ENCODE measurements at places on chromosomes 6 and 20.

- DNase-seq = no peak
Observed at GRCh38 chr6:40754461-40755045, 167.4 kb upstream of the LRFN2 start.

- DNase-seq = no peak
Observed at GRCh38 chr6:26388014-26388413, 5.1 kb downstream of the BTN2A2 start.

DNA sequence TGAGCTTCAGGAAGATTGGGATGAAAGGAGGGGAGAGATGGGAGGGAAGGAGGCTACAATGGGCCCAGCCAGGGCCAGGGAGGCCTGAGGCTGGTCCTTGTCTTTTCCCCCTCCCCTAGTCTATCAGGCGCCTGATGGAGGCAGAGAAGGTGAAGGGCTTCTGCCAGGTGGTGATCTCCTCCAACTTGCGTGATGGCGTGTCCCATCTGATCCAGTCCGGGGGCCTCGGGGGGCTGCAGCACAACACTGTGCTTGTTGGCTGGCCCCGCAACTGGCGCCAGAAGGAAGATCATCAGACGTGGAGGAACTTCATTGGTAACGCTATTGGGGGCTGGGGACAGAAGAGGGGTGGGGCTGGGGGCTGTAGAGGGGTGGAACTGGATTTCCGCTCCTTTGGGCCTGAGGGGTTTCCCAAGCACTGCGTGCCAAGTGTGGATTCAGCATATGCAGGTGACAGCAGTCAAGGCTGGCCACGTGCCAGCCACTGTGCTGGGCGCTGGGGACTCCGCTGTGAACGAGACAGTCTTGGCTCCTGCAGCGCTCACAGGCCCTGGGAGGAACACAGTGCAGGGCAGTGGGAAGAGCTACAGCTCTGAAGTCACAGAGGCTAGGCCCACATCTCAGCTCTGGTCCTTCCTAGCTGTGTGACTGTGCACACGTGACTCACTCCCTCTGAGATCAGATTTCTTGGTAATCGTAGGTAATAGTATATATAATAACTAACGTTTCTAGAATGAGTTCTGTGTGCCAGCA is 22.7 kb downstream of the SLC12A5 start:
- DNase-seq = no peak

DNA sequence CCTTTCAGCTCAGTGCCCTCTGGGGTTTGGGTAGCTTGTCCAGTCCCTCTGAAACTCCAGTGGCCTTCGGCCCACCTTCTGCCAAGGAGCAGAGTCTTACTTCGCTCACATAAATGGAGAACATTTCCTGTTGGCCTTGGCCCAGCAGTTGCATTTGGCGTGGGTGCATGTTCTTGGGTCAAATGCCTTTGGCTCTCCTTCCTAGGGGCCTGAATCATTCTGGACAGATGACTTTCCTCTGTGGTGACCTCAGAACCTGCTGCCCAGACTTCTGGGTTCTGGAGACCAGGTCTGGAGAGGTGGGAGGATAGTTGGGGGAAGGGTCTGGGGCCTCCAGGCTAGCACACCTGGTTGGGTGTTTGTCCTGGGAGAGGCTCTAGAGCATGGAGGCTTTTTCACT is 29.3 kb downstream of the BCAS4 start:
- no peak for DNase-seq

DNA sequence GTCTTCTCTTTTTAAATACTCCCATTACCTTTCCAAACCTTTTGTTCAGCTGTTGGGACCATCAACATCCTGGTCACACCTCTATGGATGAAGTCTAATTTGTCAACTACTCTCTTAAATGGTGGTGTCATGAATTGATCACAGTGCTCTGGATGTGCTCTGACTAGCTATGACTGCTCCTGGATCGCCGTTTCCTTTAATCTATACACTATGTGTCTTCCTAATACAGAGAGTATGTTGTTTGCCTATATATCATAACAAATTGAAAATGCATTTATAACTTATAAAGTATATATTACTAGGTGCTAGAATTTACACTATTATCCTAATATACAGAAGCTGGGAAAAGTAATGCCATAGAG is 357.5 kb downstream of the LAMA2 start:
- DNase-seq = no peak

- no peak for DNase-seq
Observed at GRCh38 chr6:168602576-168602975, 161.6 kb downstream of the SMOC2 start.

DNA sequence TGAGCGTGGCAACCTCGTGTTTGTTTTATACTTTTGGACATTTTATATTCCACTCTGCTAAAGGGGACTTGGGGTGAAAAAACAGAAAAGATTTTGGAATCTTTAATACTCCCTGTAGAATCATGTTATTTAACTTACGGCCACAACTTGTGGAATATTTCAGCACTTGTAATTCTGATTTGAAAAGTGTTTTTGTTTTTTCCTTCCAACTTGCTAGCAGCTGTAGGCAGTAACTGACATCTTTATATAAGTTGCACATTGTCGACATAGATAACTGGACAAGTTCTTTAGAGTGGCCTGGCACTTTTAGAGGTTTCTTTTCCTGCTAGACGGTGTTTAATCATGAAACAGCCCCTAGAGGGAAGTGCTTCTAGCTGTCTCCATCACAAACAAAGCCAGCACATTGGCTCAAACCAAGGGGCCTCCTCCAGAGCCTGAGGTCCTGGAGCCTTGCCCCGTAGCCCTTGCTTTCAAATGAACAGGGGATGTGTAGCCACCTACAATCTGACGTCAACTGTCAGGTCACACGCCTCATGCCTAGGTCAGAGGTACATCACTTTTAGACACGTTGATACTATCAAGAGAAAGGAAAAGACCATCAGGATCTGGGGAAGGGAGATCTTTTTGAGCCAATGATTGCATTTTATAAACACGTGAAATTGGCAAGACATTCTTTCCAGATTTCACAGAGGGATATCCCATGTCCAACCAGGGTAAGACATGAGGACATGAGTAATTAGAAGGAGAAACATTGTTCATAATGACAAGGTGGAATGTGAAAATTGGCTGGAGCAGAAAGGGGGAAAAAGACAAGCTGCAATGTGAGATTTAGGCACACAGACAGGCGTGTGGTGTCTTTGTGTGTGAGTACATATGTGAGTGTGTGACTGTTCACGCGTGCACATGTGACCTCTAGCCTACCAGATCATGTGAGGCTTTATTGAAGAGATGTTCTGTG is 92.1 kb downstream of the TXNDC5 start:
- no peak for DNase-seq

GRCh38 chr6:36666826-36667591 is 11.5 kb upstream of the CDKN1A start:
- no peak for DNase-seq

DNA sequence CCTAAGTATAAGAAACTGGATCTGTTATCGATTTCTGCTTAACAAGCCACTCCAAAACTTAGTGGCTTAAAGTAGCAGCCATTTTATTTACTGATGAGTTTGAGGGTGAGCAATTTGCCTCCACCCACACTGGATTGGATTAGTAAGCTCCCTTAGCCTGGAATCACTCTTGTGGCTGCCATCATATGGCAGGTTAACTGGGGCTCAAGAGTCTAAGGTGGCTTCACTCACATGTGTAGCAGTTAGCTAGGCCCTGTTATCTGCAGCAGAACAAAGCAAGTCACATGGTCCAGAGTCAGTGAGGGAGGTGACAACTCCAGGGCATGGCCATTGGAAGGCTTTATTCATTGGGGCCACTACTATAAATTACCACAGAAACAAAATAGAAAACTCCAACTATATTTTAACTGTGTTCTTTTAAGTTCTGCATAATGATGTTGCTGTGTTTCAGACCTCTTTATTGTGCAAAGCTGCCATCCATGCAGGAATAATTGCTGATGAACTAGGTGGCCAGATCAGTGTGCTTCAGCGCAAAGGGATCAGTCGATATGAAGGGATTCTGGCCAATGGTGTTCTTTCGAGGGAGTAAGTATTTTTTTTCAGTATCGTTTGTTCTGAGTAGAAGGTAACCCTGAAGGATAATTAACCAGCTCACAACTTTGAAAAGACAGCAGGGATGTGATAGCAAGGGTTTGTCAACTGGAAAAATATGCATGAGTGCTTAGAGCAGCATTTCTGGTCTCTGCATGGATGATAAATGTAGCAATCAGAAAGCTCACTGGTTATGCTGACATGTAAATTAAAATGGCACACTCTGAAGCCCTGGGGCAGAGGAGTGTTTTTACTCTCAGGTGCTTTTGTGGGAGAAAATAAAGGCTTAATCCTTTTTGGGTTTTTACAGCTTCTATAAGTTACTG is 49.6 kb downstream of the DCBLD1 start:
- DNase-seq = no peak

DNA sequence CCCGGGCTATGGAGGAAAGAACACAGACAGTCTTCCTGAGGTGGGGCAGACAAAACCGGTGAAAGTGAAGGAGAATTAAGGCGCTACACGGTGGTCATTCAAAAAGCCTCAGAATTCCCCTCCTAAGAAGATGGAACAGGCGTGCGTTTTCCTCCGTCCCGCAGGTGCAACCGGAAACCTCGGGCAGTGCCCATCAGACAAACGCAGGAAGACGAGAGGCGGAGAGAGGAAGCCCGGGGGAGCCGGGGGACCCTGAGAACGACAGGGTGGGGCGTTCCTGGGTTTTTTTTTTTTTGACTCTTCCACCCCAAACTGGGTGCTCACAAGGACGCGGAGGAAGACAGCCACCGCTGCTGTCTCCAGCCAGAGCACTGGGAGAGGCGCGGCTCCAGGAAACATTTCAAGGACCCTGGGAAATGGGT is 25.4 kb downstream of the TTLL2 start:
- DNase-seq = no peak

- no peak for DNase-seq
Observed at GRCh38 chr6:110656492-110656891, 158.8 kb downstream of the CDK19 start.

- no peak for DNase-seq
Observed at GRCh38 chr6:62175195-62175594, 110.8 kb downstream of the KHDRBS2 start.

GRCh38 chr6:43092635-43093034 is 16.5 kb downstream of the PTK7 start:
- no peak for DNase-seq

DNA sequence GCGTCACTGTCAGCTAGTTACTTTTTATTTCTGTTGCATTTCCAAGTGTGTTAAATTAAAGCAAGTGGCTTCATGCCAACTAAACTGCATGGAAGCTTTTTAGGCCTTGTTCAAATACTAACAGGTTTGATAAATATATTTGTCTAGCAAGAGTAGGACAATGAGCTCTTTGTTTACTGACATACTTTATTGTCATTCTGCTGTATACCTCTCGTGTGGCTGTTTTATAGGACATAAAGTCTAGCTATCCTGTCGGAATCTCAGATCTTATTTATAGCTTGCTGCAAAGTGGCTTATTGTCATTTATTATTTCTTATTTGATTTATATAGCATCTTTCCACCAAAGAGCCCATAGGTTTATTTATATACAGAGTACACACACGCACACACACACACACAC is 711.1 kb downstream of the KIF16B start:
- no peak for DNase-seq

DNA sequence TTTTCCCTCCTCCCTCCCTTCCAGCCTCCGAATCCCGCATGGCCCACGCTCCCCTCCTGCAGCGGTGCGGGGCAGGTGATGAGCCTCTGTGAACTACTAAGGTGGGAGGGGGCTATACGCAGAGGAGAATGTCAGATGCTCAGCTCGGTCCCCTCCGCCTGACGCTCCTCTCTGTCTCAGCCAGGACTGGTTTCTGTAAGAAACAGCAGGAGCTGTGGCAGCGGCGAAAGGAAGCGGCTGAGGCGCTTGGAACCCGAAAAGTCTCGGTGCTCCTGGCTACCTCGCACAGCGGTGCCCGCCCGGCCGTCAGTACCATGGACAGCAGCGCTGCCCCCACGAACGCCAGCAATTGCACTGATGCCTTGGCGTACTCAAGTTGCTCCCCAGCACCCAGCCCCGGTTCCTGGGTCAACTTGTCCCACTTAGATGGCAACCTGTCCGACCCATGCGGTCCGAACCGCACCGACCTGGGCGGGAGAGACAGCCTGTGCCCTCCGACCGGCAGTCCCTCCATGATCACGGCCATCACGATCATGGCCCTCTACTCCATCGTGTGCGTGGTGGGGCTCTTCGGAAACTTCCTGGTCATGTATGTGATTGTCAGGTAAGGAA is at the start of gene OPRM1:
TSS of gene OPRM1 (plus strand) at position 10 of the 612 bp plus-strand sequence. CDS start at position 315, 305 bp downstream.
- DNase-seq = peak; percentile 4

DNA sequence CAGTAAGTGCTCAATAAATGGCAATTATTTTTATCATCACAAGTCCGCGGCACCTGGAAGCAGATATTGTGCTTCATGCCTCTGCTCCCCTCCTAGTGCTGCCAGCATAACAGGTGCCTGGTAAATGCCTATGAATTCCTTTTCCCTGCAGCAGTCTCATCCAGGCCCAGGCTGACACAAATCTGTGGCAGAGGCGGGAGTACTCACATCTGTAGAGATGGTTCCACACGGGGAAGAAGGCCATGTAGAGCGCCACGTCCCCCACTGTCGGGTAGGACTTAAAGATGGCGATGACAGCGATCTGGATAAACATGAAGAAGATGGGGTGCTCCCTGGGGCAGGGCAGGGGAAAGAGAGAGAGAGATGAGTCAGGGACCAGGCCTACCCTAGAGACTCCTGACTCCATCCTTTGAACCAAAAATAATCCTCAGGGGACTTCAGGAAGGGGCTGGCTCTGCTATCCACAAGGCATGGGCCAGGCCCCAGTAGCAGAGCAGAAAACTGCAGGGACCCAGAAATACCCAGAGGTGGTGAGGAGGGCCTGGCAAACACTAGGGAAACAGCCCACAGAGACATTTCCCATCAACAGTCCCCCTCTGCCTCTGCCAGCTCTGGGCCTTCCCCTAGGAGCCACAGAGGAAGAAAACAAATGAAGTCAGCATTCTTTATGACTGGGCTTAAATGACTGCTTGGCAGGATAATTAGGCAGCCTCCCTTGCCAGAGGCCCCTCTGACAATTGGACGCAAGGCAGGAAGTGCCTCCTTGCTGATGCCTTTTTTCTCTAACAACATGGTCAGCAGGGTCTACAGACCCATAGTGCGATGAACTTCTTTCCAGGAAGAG is 23.0 kb downstream of the MAP1LC3A start:
- DNase-seq = no peak

DNA sequence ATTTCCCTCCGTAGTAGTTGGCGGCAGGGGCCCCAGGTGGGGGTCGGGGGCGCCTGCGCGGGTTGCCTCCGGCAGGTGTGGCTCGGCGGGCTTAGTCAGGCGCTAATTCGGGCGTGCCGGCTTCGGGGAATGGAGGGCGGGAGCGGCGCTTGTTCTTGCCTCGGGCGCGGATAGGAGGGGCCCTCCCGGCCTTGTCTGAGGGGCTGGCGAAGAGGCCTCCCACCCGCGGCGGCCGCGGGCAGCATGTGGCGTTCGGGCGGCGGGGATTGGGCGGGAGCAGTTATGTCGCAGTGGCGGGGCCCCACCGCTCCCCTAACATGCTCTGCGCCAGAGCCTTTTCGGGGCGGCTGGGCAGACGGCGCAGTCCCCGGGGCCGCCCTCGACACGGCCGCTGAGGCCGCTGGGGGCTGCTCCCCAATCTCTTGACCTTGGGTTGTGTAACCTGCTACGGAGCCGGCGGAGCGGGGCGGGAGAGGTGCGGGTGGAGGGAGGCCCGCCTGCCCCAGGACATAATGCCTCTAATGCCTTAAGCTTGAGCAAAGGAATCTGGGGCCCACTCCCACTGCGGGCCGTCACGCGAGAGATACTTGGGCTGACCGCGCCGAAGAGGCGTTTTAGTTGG is 1.1 kb downstream of the AMD1 start:
- DNase-seq = peak; percentile 46

GRCh38 chr6:109962271-109962670 is 15.8 kb upstream of the GPR6 start:
- no peak for DNase-seq

- no peak for DNase-seq
Observed at GRCh38 chr20:15079594-15080340, 742.4 kb upstream of the FLRT3 start.
